Mesothelial cell of epicardium (in vitro differentiated cells): ENCODE measurements at places on chromosomes 7 and 10.

DNA sequence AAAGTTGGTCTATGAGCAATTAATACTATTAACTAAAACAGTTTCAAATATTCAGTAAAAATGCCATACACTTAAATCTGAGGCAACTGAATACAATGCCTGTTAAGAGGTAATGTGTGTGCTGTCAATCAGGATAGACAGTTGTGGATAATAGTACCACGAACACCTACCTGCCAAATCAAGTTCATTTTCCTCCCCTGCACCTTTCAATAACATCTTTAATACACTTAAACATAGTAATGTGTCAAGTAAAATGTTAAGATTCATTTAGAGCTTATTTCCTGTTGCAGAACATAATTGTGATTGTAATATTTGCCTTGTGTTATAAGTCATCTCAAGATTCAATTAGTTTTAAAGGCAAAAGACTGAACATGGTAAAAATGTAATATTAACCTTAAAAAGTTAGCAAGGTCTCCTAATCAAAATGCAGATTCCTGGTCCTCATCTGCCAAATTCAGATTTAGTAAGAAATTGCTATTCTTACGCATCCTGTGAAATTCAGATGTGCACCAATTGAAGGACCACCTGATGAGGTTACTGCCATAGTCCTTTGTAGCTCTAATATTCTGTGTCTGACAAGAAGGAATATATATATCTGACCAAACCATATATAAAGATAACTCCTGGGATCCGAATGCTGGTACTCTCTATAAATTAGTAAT, 37.1 kb downstream of the COL1A2 start:
- H3K27ac ChIP-seq: no peak overlapping the region
- H3K4me3 ChIP-seq: no peak overlapping the region
- H3K4me1 ChIP-seq: peaks cover 6% of the 10 kb centered on the region
- DNase-seq: no peak
- H3K27me3 ChIP-seq: no peaks in the 10 kb centered on the region

DNA sequence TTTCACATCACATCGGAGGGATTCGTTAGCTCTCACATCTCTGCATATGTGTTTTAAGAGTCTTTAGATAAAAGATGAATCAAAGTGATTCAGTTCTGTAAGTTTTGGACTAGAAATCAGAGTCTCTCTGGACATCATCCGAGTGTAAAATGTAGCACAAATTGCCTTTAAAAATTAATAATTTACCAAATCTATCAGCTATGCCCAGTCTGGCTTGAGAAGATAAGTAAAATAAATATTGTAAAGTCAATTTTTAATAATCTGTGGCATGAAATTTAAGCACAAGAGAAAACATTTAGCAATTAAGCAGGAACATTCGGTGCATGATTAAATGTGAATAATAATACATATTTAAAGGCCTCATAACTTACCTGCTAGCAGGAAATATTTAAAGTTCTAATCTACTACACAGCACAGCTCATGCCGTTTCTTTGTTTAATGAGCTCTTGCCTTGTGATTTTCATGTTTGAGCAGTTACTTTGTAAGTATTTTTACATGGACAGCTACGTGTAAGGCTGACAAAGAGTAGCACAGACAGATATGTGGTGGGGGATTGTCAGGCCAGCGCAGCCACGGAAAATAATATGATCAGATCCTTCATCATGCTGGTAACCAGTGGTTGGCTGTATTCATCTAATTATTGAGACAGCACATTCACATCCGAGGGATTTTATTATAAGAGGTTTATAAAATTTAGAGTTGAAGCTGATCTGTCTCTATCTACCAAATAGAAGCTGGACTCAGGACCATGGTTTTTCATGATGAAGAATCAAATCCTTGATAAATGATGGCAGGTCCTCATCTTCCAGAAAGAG, 317.3 kb downstream of the ADARB2 start:
- H3K27me3 ChIP-seq: peaks cover 59% of the 10 kb centered on the region
- H3K27ac ChIP-seq: no peak overlapping the region
- DNase-seq: no peak
- H3K4me1 ChIP-seq: peaks cover 9% of the 10 kb centered on the region
- no peaks in the 10 kb centered on the region for H3K36me3 ChIP-seq
- peak overlapping the region; percentile 61 for H3K4me3 ChIP-seq

DNA sequence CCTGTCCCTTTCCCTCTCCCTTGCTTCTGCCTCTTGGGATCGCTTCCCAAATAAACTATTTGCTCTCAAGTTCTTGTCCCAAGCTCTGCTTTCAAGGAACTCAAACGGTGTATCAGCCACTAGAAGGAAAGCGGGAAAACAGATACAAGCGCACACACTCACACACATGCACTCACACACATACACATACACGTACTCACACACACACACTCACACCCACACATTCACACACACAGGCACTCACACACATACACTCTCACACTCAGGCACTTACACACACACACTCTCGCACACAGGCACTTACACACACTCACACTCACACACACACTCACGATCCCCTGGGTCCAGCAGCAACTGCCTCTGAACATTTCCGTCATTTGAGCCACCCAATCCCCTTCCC, 121.9 kb downstream of the RAB11FIP2 start:
- H3K27me3 ChIP-seq: peaks cover 41% of the 10 kb centered on the region
- H3K27ac ChIP-seq: no peak overlapping the region
- H3K4me1 ChIP-seq: no peaks in the 10 kb centered on the region
- no peak overlapping the region for H3K4me3 ChIP-seq

DNA sequence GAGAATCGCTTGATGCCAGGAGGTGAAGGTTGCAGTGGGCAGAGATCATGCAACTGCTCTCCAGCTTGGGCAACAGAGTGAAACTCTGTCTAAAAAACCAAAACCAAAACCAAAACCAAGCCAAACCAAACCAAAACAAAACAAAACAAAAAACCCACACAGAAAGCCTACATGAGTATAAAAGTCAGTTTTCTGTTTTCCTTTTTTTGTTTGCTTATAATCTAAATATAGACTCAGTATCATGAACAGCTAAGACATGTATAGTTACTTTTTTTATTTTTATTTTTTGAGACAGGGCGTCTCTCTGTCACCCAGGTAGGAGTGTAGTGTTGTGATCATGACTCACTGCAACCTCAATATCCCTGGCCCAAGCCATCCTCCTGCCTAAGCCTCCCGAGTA, 16.8 kb upstream of the MTPN start:
- H3K36me3 ChIP-seq: no peaks in the 10 kb centered on the region
- no peak overlapping the region for H3K4me3 ChIP-seq
- H3K27ac ChIP-seq: no peak overlapping the region
